T-helper 1 cell (primary cell): ENCODE measurements at places on chromosomes 1 and 21.

DNA sequence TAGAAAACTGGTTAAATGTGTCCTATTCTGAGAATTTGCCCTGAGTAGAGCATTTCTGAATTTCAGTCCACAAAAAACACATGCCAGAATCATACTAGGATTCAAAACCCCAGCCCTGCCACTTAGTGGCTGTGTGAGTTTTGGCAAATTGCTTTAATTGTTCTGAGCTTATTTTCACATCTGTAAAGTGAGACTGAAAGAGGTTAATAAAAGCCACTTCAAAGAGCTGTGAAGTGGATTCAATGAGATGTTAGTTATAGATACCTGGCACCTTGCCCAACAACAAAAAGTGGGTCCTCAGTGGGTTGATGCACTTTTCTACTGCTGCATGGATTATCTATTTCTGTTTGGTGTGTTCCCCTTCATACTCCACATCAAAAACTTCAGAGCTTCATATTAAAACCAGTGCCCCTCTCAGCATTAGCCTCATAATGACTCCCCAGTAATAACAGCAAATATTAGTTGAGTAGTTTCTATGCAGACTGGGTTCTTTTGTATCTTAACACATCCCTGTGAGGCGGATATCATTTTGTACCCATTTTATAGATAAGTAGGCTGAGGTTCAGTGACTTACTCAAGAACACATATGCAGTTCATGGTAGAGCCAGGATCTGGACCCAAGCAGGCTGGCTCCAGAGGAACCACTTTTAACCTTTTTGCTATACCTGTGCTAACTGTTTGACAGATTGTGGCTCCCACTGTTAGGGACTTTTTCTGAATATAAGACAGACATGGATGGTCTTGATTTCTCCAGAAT, 14.2 kb upstream of the ADORA3 start:
- DNase-seq = no peak

DNA sequence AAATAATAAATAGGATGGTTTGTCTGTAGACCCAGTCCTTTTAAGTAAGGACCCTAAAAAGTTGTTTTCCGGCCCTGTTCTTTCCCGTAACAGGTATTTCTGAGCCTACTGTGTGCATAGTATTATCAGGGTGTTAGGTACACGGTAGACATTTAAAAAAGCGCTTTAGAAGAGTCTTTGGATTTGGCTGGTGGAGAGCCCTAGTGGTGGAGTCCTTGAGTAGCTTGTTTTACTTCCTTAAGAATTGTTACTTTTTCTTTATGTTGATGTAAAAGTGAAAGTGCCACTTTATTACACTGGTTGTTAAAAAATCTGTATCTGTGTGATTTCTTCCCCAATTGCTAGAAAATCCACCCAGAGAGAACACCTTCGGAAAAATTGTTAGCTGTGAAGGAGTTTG, 36.8 kb downstream of the SMYD2 start:
- no peak for DNase-seq

GRCh38 chr1:27380224-27380623, 2.9 kb downstream of the CD164L2 start:
- no peak for DNase-seq

DNA sequence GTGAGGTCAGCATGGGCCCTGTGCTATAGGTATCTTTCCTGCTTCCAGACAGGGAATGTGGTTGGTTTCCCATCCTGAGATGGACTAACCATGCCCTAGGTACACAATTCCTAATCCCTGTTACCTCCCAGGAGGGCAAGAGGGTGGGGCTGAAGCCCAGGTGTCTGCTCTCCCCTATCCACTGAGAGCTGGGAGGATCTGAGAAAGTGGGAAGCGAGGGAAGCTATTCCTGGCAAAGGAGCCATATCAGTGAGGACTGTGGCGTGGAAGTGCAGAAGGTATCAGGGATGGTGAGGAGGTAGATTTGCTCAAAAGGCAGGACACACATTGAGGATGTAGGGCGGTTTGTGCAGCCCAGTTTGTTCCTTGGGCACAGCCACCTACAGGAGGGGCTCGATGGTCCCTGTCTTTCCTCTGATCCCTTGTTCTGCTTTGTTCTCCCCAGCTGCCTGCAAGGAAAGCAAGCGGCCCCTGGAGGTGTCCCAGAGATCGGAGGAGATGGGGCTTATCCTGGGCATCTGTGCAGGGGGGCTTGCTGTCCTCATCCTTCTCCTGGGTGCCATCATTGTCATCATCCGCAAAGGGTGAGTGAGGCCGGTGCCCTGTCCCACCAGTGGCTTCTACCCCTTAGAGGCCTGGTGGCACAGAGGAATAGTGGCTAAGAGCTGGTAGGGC, 48.1 kb downstream of the PTPRU start:
- DNase-seq = no peak

DNA sequence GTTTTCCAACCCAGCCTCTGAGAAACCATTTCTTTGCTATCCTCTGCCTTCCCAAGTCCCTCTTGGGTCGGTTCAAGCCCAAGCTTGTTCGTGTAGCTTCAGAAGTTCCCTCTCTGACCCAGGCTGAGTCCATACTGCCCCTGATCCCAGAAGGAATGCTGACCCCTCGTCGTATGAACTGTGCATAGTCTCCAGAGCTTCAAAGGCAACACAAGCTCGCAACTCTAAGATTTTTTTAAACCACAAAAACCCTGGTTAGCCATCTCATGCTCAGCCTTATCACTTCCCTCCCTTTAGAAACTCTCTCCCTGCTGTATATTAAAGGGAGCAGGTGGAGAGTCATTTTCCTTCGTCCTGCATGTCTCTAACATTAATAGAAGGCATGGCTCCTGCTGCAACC, 23.8 kb downstream of the EIF2D start:
- no peak for DNase-seq

GRCh38 chr1:21572221-21572620, 63.0 kb downstream of the ALPL start:
- no peak for DNase-seq

DNA sequence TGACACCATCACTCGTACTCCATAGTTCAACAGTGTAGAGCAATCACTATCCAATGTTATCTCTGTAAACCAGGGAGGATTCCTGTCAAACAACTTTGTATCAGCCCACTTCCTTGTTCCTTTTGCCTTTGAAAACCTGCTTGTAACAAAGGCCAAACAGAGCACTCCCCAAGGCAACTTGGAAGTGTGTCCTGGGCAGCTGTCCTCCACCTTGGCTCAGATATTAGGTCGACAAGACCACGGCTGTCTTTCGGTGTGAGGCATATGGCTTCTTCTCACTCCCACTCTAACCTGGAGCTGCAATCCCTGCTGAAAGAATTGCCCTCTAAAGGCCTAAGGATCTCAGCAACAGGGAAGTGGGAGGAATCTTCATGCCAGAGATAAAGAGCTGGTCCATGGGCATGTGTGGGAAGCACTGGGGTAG, 66.7 kb downstream of the ITPKB start:
- DNase-seq = no peak

- DNase-seq = no peak
Observed at GRCh38 chr1:117215733-117216462, 5.2 kb upstream of the VTCN1 start.
